GM12865 (cell line): ENCODE measurements at places on chromosomes 7 and 10.

GRCh38 chr10:90998733-90999511 is 78.0 kb upstream of the ANKRD1 start:
- peak; percentile 75 for DNase-seq

DNA sequence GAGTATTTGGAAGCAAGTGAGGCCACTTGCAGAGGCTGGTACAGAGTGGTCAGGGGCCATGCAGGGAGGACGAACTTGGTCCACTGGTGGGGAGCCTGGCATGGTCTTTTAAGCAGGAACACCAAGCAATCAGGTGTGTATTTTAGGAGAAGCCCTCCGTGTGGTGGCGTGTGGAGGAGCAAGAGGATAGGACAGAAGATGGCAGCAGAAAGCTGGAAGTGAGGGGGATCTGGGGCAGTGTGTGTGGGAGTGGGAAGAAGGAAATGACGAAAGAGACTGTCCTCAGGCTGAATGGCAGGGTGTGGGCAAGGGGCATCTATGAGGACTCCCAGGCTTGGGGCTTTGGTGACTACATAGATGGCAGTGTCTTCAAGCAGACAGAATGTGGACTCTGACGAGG is 51.2 kb downstream of the TEX36 start:
- no peak for DNase-seq

DNA sequence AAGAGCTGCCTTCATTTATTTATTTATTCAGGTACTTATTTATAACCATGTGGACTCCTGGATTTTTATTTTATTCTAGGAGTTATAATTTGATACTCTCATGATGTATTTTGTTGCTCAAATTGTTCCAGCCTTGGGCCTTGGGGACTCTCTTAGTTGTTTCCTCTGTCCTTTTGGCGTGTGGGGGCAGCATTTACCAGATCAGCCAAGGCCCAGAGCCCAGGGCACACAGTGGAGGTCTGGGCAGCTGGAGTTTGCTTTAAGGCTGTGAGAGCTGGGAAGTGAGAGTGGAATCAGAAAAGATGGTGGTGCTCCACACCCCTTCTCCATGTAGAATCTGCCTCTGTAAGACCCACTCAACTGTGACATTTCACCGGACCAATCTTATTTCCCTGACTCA is 398.9 kb downstream of the RPS24 start:
- no peak for DNase-seq

GRCh38 chr10:94803307-94803706 is 40.8 kb downstream of the CYP2C19 start:
- DNase-seq: no peak

GRCh38 chr7:97506728-97507127 is 225.2 kb upstream of the TAC1 start:
- DNase-seq: peak; percentile 22

GRCh38 chr10:46528171-46528671 is 28.2 kb downstream of the GPRIN2 start:
- DNase-seq: no peak

- no peak for DNase-seq
Measured at GRCh38 chr7:151317936-151318335, 23.7 kb upstream of the NUB1 start.

DNA sequence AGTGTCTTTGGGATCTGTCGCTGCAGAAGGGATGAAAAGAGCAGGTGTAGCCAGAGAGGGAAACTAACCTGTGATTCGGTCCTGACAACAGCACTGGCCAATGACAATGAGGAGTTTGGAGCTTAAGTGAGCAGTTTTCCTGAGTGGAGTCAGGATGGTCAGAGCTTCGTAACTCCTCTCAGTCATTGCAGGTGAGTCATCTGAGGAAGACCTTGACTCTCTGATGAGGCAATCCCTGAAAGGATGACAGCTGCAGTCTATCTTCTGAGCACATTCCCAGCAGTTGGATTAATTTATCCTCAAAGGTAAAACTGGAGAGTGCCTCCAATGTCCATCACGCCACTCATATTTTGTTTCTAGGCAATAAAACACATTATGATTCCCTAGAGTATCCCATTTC is 401.9 kb downstream of the POM121L12 start:
- no peak for DNase-seq

GRCh38 chr10:6543431-6544005 is 36.6 kb downstream of the PRKCQ start:
- DNase-seq: peak; percentile 38

DNA sequence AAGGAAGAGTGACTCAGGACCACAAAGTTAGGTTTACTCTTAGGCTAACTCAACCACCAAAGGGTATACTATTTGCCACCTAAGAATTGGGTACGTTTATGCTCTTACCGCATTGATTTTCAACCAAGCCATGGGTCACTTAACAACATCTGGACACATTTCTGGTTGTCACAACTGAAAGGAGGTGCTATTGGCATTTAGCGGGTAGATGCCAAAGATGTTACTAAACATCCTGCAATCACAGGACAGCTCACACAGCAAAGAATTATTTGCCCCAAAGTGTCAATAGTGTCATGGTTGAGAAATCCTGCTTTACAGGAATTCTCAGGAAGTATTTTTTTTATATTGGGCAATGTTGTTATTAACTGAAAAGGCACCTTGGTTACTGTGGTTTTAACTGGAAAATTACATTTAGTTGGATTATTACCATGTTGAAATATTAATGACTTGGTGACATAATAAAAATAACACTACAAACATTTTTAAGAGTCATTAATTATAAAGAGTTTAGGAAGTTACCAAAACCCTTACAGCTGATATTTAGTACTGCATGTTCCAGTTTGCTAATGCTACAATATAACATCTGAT is 185.0 kb upstream of the TMEM196 start:
- no peak for DNase-seq

- DNase-seq: no peak
Measured at GRCh38 chr10:34567659-34568253, 247.3 kb downstream of the PARD3 start.

GRCh38 chr10:22693860-22694259 is 20.5 kb downstream of the PIP4K2A start:
- no peak for DNase-seq

GRCh38 chr10:75356484-75356883 is 45.1 kb downstream of the ZNF503 start:
- DNase-seq: no peak

- no peak for DNase-seq
Measured at GRCh38 chr7:139722604-139723003, 55.2 kb downstream of the HIPK2 start.

GRCh38 chr7:87759501-87759900 is 116.7 kb downstream of the SLC25A40 start:
- DNase-seq: no peak

- DNase-seq: no peak
Measured at GRCh38 chr7:2637505-2638223, 5.9 kb downstream of the TTYH3 start.

DNA sequence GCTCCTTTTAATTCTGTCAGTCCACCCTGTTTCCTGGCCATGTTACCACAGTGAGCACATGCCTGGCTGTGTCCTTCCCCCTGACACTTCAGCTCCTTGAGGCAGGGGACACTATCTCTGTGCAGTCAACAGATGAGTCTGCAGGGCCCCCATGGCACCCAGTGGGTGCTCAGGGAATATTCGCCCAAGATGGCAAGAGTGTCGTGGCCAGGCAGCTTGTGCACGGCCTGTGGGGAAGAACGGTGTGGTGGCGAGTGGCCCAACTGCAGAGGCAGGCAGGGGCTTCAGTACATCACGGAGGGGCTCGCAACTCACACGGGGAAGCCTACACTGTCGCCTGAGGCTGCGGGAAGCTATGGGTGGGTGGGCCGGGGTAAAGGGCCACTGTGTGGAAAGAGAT is 91.1 kb downstream of the TRRAP start:
- no peak for DNase-seq

- peak; percentile 85 for DNase-seq
Measured at GRCh38 chr7:150716368-150716767, at the start of gene GIMAP1. Gene GIMAP1, plus strand, starts transcription at chr7:150716613. Its CDS starts 2,435 bp downstream, at chr7:150719048.

GRCh38 chr7:141076377-141076776 is 2.5 kb downstream of the TMEM178B start:
- DNase-seq: no peak

DNA sequence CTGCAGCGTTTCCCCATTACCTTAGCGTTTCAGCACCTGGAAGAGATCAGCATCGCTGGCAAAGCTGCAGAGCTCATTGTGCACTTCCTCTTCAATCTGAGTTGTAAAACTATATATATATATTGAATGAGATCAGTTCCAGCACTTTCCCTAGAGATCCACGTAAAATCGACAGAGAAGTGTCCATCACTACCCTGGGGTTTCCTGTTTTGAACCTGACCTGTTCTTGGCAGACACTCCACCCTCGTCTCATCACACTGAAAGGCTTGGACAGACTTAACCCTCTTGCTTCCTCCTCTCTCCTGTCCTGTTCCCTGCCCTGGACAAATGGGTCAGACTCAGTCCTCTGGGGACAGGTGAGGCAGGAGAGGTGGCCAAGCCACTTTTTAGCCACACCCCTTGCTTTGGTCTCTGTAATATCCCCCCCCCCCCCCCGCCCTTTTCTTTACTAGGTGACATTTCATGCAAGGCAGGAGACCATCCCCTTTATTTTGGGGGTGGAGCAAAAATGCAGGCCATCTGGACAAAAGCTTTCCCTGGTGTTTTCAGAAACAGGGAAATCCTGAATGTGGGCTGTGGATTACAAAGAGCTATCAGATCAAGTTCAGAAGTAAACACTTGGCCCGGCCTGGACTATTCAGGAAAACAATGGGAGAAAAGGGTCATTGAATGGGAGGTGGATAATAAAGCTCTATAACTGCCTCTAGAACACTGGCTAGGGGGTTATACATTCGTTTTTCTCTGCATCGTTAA is 83.7 kb upstream of the KDM7A start:
- DNase-seq: no peak

- peak; percentile 26 for DNase-seq
Measured at GRCh38 chr10:102281102-102281487, 35.8 kb downstream of the GBF1 start.
